Daoy (cell line): ENCODE measurements at places on chromosomes 16 and 17. TPM values are rescaled to one million over a fixed set of nuclear protein-coding genes. Genes with fewer than 3 reads are reported as not detected.

DNA sequence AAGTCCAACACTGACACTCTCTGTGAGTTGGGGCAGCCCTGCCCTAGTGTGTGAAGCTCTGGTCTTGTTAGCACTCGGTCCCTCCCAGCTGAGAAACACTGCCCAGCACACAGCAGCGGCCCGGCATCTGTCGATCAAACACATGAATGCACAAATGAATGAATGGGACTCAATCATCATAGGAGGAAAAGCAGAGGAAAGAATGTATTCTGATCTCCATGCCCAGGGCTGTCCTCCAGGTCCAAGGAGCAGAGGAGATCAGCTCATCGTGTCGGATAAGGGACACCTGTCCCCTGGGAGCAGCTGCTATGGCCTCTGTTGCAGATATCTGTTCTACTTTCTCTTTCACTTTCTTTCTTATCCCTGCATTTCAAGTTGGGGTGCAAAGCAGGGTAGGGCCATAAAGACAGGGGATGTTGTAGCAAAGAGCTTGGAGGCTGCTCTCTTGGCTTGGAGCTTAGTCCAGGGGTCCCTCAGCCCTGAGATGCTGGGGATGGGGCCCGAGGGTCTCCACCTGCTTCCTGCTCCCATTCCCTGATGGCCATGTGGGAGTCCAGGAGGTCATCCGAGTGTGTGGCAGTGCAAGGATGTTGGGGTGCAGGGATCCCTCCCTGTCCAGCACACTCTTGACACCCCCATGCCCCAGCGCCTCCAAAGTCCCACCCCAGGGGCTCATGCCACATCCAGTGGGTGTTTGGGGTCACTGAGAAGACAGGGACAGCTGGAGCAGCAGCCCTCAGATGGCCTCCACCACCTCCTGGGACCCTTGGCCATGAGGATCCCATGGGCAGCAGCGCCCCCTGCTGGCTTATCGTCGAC is 88.2 kb downstream of the IRF8 start:
- DNase-seq: no peak

DNA sequence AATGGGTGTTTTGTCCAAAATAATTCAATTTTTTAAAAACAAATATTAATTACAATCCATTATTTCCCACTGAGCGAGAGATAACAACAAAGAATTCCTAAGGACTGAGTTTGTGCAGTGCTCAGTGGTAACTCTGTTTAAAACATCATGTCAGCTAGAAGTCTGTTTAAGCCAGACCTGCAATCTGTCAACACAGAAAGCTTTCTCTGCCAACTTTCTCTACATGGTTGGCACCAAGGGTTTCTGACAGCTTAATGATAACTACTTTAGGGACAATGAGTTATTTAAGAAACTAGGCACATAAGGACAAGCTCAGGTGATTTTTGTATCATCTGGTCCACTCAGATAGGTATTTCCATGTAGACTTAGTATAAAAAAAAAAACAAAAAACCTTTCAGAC is 81.8 kb downstream of the WDR59 start:
- no peak for DNase-seq

GRCh38 chr16:9033125-9033830 is 58.2 kb upstream of the HAPSTR1 start:
- DNase-seq: peak; percentile 68

- DNase-seq: no peak
These were observed 5.6 kb upstream of the SPATA20 start for GRCh38 chr17:50541402-50541715.

Gene CNTD1
- 0.06 TPM in 1 of 2 replicates, not detected in the other for total RNA-seq

Gene GPR179
- total RNA-seq: under 0.01 and 0.11 TPM in 2 replicates

Gene VASN
- 22.1 and 25.1 TPM in 2 replicates for total RNA-seq
